ENCODE measurements at places on chromosomes 6 and 20. TPM values are rescaled to one million over a fixed set of nuclear protein-coding genes. Genes with fewer than 3 reads are reported as not detected.

DNA sequence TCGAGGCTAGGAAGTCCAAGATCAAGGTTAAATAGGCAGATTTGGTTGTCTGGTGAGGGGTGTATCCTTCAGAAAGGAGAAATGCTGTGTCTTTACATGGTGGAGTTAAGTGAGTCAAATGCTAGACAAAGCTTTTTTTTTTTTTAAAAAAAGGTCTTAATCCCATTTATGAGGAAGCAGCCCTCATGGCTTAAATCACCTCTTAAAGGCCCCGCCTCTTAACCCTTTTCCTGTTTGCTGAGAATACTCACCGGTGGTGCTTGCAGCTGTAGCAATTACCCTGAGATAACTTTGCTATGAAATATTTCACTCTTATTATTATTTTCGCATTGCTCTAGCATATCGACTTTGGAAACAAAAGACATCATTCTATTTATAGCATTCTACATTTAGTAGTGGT is 30.8 kb downstream of the FBXO30 start:
- H3K27me3 ChIP-seq, result no peaks in the 10 kb centered on the region
- no peak for DNase-seq

DNA sequence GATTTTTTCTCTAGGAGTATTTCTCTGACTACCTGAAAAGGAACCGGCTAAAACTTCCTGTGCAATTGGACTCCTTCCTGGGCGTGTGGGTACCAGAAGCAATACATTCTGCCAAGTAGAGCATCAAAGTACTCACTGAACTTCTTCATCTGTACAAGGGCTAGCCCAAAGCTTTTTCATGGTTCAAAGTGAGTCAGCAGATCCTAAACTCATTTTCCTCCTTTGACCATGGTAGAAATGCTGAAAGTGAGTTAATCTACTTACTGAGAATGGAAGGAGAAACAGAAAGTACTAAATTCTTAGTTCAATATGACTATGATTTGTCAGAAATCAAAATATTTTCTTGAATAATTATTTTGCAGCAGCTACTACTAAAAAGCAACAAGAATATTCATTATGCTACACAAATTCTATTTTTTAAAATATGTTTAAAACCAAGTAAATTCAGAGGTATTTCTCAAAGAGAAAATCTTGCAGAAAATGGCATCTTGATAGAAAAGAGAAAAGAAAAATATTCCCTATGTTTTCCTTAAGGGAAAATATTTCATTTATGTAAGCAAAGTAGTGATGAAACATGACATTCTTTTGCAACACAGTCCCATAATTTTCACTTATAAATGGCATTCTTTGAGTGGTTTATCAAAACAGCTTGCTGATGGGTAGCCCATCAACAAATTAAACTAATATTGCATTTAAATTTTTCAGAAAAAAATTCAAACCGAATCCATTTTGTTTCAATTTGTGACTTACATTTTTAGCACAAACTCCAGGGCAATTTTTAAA is 3.7 kb upstream of the BEND6 start:
- H3K27ac ChIP-seq, result no peak overlapping the region
- no peaks in the 10 kb centered on the region for H3K36me3 ChIP-seq
- H3K4me1 ChIP-seq, result peaks cover 1% of the 10 kb centered on the region
- no peak overlapping the region for H3K4me3 ChIP-seq
- no peak for DNase-seq
- H3K27me3 ChIP-seq, result no peaks in the 10 kb centered on the region

The MYLK2 gene
- 0.08 TPM for total RNA-seq

The CDH22 gene
- total RNA-seq, result 1.2 TPM

The RAB5IF gene
- 38.7 TPM for total RNA-seq

Data from ovary (tissue), 10 donors.